ENCODE measurements at places on chromosomes 5 and 9.

DNA sequence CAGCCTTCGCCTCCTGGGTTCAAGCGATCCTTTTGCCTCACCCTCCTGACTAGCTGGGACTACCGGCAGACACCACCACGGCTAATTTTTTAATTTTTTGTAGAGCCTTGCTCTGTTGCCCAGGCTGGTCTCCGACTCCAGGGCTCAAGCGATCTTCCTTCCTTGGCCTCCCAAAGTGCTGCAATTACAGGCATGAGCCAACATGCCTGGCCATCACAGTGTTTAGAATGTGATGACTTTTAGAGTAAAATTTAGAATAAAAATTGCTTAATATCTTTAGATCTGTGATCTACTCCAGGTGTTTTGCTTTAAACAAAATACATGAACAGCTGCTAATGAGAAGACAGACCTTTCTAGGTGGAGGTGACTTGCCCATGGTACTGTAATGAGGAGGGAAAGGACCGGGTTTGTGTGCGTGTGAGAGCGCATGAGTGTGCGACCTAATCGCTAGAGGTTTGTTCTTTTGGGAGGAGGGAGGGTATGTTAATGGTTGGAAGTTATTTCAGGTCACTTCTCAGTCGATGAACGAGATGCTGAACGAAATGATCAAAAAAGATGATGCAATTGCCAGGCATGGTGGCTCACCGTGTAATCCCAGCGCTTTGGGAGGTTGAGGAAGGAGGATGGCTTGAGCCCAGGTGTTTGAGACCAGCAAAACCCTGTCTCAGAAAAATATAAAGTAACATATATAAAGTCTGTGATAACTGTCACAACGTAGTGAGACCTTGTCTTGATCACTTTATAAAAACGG is 2.0 kb downstream of the CNOT6 start:
- H3K4me1 ChIP-seq = peaks cover 36% of the 10 kb centered on the region
- H3K4me3 ChIP-seq = peak overlapping the region; percentile 97
- peaks cover 3% of the 10 kb centered on the region for H3K36me3 ChIP-seq
- H3K27me3 ChIP-seq = no peaks in the 10 kb centered on the region
- no peak overlapping the region for H3K27ac ChIP-seq

DNA sequence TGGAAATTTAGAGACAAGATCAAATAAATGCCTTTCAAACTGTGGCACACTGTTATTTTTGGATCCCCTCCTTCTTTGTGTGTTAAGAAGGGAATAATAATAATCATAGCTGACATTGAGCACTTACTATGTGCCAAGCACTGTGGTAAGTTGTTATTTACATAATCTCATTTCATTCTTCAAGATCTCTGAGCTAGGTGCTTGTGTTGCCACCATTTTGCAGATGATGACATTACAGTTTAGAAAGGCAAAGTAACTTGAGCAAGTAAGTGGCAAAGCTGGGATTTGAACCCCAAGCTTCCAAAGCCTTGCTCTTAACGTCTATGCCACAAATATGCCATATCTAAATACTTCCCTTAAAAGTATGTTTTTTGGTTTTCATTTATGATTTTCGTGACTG is 121.8 kb upstream of the TMEM161B start:
- no peaks in the 10 kb centered on the region for H3K4me1 ChIP-seq
- H3K27me3 ChIP-seq = no peaks in the 10 kb centered on the region
- no peak overlapping the region for H3K4me3 ChIP-seq
- no peak for DNase-seq
- H3K27ac ChIP-seq = no peak overlapping the region

DNA sequence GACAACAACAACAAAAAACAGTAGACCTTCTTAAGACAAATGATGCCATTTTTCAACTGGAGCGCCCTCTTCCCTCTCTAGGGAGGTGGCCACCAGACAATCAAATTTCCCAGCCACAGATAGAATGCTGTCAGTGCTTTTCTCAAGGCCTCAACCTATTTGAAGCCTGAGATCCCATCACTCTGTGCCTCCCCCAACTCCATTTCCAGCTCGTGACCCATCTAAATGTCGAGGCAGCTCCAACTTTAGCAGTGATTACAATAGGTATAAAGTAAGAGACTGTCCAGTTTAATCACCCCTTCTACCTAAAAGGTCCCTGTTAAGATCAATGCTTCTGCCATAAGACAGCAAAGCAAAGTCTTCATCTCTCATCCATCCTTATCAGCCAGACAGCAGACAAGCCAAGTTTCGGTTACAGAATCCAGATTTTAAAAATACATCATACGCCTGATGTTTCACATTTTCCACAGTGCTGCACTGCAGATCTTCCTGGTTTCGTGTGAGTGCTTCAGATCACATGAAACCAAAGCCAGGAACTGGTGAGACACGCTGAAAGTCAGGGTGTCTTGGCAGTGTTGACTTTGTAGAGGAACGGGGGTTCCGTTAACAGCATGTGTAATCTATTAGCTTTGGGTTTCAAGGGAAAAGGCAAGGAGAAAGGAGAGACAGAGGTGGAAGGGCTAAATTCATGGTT is 447.8 kb downstream of the ENC1 start:
- no peak for DNase-seq
- H3K36me3 ChIP-seq = no peaks in the 10 kb centered on the region
- no peak overlapping the region for H3K4me3 ChIP-seq
- no peaks in the 10 kb centered on the region for H3K4me1 ChIP-seq
- H3K27ac ChIP-seq = no peak overlapping the region

GRCh38 chr9:108021096-108021710 is 531.6 kb upstream of the KLF4 start:
- no peak overlapping the region for H3K4me3 ChIP-seq
- H3K27ac ChIP-seq = no peak overlapping the region
- DNase-seq = no peak
- no peaks in the 10 kb centered on the region for H3K27me3 ChIP-seq
- no peaks in the 10 kb centered on the region for H3K36me3 ChIP-seq

DNA sequence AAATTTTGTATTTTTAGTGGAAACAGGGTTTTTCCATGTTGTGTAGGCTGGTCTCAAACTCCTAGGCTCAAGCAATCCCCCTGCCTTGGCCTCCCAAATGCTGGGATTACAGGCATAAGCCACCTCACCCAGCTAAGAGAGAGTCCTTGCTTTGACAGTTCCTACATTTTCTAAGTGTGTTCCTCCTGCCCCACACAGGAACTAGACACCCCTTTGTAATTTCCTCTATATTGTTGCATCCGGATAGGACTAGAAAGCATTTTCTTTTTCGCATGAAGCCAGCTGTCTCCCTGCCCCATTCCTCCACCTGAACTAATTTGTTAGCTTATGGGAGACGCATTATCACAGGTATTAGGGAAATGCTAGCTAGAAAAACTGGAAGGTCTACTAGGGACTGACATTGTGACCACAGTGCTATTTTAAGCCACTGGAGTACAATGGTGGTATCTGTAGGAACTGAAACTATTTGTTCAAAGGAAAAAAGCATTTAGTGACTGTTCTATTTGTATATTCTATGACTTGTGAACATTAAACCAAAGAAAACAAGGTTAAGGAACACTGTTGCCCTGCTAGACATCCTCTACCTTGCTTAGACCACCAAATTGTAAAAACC is 214.1 kb downstream of the SMARCA2 start:
- H3K4me3 ChIP-seq = no peak overlapping the region
- H3K36me3 ChIP-seq = no peaks in the 10 kb centered on the region
- no peak for DNase-seq

- no peaks in the 10 kb centered on the region for H3K36me3 ChIP-seq
- no peak overlapping the region for H3K4me3 ChIP-seq
- peaks cover 20% of the 10 kb centered on the region for H3K4me1 ChIP-seq
- no peaks in the 10 kb centered on the region for H3K27me3 ChIP-seq
- DNase-seq = no peak
- no peak overlapping the region for H3K27ac ChIP-seq
These were observed 69.3 kb downstream of the COL5A1 start for GRCh38 chr9:134710901-134711300.

DNA sequence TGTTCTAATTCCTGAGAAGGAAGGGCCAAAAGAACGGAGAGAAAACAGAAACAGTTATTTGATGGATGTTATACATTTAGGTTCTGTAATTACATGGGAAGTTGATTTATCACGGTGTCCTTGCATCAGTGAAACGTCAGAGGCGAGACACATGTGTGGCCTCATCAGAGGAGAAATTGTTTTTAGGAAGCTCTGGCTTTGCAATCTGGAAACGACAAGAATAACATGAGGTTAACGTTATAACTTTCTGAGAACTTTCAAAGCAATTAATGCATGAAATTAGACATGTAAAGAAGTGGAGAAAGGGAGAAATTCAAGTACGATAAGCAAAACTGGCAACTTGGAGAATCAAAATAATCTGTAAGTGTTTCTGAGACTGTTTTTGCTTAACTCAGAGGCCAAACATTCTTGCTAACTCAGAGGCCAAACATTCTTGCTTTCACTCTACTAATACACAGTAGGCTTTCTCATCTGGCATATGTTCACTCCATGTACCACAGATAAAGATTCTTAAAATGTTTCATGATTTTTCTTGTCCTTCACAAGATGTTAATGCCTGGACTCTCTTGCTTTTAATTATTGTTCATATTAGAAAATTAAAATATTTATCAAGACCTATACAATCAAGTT is 933.0 kb downstream of the TLE4 start:
- no peaks in the 10 kb centered on the region for H3K27me3 ChIP-seq
- peaks cover 16% of the 10 kb centered on the region for H3K4me1 ChIP-seq
- no peak for DNase-seq
- H3K36me3 ChIP-seq = no peaks in the 10 kb centered on the region
- H3K4me3 ChIP-seq = no peak overlapping the region

- DNase-seq = no peak
- no peaks in the 10 kb centered on the region for H3K36me3 ChIP-seq
- H3K4me1 ChIP-seq = no peaks in the 10 kb centered on the region
- H3K4me3 ChIP-seq = no peak overlapping the region
- H3K27me3 ChIP-seq = no peaks in the 10 kb centered on the region
These were observed 81.0 kb upstream of the MAST4 start for GRCh38 chr5:66515209-66515608.

- H3K4me3 ChIP-seq = no peak overlapping the region
- DNase-seq = no peak
- no peak overlapping the region for H3K27ac ChIP-seq
- H3K4me1 ChIP-seq = no peaks in the 10 kb centered on the region
These were observed 569.5 kb downstream of the PSAT1 start for GRCh38 chr9:78866207-78867132.

GRCh38 chr9:112233769-112234168 is 58.7 kb upstream of the SUSD1 start:
- no peak overlapping the region for H3K27ac ChIP-seq
- H3K36me3 ChIP-seq = peaks cover 13% of the 10 kb centered on the region
- no peak overlapping the region for H3K4me3 ChIP-seq
- no peak for DNase-seq
- no peaks in the 10 kb centered on the region for H3K4me1 ChIP-seq
- H3K27me3 ChIP-seq = no peaks in the 10 kb centered on the region

DNA sequence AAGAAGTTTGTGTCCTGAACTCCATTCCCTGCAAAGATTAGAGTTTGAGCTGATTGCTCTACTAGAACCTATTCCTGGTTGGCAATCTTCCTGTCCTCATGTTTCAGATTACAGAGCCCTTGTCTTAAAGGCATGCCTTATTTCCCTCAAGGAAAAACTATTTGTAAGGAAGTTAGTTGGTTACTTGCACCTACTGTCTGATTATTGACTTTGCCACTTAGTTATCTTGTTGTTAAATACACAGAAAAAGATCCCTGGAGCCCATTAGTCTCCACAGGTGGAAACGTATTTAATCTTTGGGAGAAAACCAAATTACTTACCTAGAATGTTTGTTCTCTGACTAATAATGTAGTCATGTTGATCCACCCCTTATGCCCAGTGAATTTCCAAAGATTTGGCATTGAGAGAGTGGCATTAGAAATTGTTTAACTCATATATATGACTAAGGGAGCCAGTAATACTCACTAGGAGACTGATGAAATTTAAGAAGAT is 132.3 kb upstream of the ELL2 start:
- no peak overlapping the region for H3K4me3 ChIP-seq
- H3K36me3 ChIP-seq = no peaks in the 10 kb centered on the region
- H3K27me3 ChIP-seq = no peaks in the 10 kb centered on the region
- DNase-seq = no peak
- no peak overlapping the region for H3K27ac ChIP-seq
